ENCODE measurements at places on chromosomes 2 and 18.

GRCh38 chr2:27288610-27289009 lies 6.4 kb downstream of the TRIM54 start:
- no peak for DNase-seq

DNA sequence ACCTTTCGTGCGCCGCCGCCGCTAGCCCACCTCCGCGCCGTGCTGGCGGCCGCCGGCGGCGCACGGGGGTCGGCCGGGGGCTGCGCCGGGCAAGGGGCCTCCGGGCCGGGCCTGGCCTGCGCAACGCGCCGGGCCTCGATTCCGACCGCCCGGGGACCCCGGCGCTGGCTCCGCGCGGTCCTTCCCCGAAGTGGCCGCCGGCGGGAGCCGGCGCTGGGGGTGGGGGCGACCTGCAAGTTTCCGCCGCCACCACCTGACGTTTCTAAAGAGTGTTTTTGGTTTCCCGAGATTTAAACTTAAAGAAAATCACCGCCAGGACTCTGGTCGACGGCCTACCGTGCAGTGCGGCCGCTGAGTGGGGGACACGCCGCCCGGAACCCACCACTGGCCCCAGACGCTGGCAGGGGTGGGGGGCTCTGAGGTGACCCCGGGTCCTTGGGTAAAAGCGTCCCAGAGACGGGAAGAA lies 3.8 kb upstream of the GATA6 start:
- DNase-seq: no peak

DNA sequence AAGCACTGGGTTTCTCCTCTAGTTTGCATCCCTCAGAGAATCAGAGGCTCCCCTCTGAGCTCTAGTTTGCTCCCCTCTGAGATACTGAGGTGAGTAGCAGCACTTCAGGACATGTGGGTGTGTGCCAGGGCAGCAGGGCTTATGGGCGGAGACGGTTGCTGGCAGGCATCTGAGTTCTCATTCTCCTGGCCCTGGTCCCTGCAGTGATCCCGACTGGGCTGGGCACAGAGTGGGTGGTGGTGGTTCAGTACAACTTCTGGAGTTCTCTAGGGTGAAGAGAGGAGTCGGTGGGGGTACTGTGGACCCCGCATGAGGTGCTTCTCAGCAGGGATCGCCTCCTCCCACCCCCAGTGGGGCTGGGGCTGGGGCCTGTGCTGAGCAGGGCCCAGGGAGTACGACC lies 47.9 kb downstream of the BOLA3 start:
- no peak for DNase-seq

GRCh38 chr18:73670524-73670923 lies 477.1 kb downstream of the FBXO15 start:
- DNase-seq: no peak

GRCh38 chr2:112483042-112483473 lies 1.1 kb downstream of the TTL start:
- DNase-seq: no peak

DNA sequence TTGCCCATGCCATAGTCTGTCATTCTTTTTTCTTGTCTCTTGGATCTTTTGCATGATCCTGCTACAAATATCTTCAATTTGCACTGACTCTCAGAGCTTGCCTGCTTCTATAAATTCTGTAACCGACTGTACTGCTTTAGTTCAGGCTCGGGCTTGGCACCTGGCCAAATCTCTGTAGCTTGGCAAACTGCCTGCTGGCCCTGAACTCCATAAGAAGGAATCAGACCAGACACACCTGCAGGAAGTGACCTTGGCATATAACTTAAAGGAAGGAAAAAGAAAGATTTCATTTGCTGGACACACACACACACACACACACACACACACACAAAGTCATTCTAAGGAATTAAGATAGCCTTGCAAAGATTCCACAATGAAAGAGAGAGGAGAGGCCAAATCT lies 291.2 kb upstream of the DDX18 start:
- DNase-seq: no peak

DNA sequence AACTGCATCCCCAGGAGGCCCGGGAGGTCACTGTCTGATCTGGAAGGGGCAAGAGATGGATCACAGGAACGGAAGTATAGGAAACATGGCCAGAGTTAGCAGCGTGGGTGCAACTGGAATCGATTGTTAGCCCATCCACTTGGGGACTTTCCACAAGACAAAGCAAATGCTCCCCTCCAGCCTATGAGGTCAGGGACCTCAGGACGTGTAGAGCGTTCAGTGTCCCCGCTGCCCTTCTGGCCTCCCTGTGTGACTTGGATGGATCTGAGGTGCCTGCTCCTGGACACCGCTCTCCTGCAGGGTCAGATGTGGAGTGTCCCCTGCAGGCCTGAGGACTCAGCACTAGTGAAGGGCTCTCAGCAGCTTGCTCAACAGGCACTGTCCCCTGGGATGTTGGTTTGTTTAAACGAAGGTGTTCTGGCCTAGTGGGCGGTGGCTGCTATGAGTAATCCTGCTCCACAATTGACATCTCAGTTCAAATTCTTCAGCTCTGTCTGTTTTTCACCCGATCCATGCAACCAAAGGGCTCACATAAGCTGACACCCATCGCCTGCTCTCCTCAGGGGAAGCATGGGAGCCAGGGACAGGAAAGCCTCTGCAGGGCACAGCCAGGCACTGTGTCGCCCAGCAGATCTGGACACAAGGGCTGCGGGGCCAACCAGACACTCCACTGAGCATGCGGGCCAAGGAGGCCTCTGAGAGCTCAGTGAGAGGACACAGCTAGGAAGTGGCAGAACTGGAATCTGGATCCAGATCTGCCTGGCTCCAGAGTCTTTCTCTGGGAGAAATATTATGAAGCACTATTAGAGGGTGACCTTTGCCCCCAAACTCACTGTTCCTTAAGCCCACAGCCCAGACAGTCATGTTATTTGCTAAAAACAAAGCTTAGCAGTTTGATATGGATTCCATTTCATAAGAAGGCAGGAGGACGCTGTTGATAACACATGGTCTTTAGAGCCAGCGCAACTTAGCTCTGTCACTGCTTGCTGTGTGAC lies 78.5 kb downstream of the RHOB start:
- no peak for DNase-seq

DNA sequence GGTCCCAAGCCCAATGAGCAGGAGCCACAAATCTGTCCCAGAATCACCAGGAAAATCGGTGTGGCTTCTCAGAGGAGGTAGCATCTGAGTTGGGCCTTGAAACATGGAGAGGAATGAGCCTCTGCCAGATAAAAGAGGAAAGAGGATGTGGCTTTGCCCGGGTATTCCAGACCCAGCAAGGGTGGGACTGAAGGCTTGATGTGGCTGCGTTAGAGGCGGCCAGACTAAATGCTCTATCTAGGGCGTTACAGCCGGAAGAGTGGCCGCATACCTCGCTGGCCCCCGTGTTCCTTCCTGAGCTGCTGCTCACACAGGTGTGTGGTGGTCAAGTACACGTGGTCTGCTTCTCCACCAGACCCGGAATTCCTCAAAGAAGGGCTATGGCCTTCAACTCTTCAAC lies 33.9 kb upstream of the POMC start:
- DNase-seq: no peak

GRCh38 chr18:58253871-58254270 lies 209.8 kb downstream of the NEDD4L start:
- no peak for DNase-seq

DNA sequence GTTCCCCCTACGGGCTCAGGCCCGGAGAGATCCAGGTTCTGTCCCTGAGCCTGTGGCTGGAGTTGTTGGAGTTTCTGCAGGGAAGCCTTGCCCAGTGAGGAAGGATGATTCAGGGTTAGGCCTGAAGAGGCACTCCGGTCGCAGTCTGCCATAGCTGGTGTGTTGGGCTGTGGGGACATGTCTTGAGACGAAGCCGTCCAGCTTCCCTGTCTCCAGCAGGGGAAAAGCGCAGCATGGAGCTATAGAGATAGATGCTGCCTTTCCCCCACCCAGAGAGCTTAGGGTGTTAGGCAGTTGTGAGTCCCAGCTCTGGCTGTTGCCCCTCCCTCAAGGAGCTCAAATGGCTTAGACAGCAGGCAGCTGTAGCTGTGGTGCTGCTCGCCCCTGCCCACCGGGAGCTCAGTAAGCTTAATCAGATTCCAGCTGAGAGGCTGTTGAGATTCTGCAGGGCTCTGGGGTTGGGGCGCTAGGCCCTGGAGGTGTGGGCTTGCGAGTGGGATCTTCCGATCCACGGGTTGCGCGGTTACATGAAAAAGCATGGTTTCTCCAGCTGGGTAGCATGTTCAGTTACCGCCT lies 103.9 kb downstream of the PMAIP1 start:
- no peak for DNase-seq

- DNase-seq: no peak
These were observed 304.6 kb upstream of the CXCR4 start for GRCh38 chr2:136422512-136422911.

DNA sequence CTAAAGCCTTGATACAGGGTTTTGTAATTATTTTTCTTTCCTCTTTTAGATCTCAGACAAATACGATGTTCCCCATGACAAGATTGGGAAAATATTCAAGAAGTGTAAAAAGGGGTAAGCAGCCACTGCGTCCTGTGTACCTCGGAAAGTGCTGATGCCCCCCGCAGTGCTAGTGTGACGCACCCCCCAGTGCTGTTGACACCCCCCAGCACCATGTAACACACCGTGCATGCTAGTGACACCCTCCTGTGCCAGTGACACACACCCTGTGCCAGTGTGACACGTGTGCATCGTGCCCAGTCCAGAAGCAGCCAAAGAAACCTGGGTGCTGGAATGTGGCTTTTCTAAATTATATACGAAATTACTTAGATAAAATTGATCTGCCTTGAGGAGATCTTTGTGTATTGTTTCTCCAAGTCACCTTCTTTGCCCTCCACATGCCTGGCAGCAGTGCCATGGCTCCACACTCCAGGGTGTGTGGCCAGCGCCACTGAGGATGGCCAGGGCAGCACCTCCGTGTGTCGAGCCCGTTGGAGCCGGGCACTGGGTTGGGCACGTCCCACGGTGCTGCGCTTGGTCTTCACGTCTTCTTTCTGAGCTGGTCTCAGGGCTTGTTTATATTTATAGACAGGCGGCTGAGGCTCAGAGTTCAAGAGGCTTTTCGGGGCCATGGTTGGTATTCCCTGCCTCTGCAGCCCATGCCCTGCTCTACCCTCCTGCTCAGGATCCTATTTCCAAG lies 44.3 kb upstream of the KLF11 start:
- DNase-seq: no peak

GRCh38 chr2:204472375-204472774 lies 72.9 kb upstream of the PARD3B start:
- no peak for DNase-seq

DNA sequence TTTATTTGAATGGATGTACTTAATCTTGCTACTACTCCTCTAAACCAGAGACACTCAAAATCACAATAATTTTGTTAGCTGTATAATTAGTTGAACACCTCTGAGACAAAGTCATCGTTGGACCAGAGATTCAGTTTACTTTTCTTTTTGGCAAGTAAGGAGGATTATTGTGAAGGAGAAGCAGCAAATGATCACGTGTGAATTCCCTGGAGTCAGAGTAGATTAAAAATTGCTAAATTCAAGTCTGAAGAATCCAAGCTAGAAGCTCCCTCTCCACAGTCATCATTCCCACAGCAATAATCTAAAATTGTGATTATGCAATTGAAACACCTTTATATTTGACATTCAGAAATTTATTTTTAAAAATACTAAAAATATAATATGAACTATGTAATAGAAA lies 484.4 kb downstream of the CMPK2 start:
- DNase-seq: no peak

DNA sequence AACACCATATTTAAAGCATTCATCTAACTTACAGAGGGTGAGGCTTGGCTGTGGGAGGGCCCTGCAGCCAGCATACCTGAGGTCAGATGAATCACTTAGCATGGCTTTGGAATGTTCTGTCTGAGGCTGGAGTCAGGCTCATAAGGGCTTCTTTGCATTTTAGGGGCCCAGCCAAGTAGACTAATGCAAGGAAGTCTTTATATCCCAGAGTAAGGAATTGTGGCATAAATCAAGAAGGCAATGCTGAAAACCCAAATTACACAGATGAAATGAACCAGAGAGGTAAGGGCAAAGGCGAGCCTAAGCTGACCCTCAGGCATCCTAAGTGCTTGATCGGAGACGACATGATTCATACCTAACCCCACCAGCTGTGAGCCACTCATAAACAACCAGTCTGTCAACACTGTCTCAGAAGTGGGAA lies 383.6 kb downstream of the DCC start:
- no peak for DNase-seq

Measured in activated naive CD4-positive, alpha-beta T cell (primary cell).